Activated T-cell treated with anti-CD3 and anti-CD28 coated beads for 4 hours (primary cell): ENCODE measurements at places on chromosomes 3 and 15.

GRCh38 chr15:33032053-33032452 lies 162.5 kb downstream of the FMN1 start:
- no peak for DNase-seq

- DNase-seq = no peak
Measured at GRCh38 chr3:36957862-36958686, 13.2 kb upstream of the TRANK1 start.

- no peak for DNase-seq
Measured at GRCh38 chr3:134277066-134277660, 26.5 kb upstream of the RYK start.

- DNase-seq = no peak
Measured at GRCh38 chr15:71124937-71125790, 9.9 kb downstream of the THSD4 start.
